ENCODE measurements at places on chromosomes 4 and X.

- DNase-seq, result no peak
Observed at GRCh38 chrX:139844884-139845283, 88.0 kb downstream of the ATP11C start.

- no peak for DNase-seq
Observed at GRCh38 chr4:84622959-84623358, 40.0 kb downstream of the CDS1 start.

- no peak for DNase-seq
Observed at GRCh38 chr4:183515411-183515810, 10.6 kb downstream of the ING2 start.

GRCh38 chr4:152264106-152264505 lies 271.8 kb downstream of the FBXW7 start:
- no peak for DNase-seq

DNA sequence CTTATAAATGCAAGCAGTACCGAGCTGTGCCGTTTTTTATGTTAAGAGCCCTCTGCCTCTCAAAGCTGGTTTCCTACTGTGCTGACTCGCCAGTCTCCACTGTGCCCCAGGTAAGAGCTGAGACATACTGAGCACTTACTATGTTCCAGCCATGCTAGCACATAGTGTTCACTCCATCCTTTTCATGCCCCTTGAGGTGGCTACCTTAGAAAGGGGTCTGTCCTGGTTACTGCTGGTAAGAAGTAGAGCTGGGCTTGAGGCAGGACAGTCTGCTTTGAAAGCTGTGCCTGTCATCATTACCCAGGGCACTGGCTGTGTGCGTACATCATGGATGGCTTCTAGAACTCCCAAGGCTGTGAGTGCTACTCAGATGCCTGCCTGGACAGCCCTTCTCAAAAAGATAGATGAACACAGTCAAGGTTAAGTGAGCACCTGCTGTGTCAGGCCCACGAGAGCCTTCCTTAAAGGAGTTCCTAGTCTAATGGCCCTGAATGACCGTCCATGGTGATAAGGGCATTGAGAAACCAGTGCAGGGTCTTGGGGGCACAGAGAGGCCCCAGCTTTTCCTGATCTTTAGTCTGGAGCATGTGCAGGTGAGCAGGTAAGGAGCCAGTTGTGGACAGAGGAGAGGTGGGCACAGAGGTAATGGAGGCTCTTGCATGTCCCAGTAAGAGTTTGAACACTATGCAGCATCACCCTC lies 1.6 kb downstream of the STK32B start:
- DNase-seq, result no peak

Measured in activated CD4-positive, alpha-beta T cell treated with anti-CD3 and anti-CD28 coated beads for 48 hours (primary cell).